ENCODE measurements at places on chromosomes 3 and 15. TPM values are rescaled to one million over a fixed set of nuclear protein-coding genes. Genes with fewer than 3 reads are reported as not detected.

DNA sequence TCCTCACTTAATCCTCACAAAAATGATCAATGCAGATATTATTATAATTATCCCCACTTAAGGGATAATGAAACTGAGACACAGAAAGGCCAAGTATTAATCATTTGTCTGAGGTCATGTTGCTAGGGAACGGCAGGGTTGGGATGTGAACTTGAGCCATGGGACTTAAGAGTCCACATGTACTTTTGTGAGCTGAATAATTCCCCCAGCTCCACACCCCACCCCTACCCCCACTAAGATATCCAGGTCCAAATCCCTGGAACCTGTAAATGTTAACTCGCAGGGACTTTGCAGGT, 290.5 kb upstream of the GADL1 start:
- no peak overlapping the region for H3K4me3 ChIP-seq
- no peak overlapping the region for H3K27ac ChIP-seq

GRCh38 chr3:123559040-123559861, 25.6 kb downstream of the HACD2 start:
- H3K36me3 ChIP-seq: peaks cover 8% of the 10 kb centered on the region
- peak; percentile 37 for DNase-seq
- H3K27ac ChIP-seq: no peak overlapping the region
- H3K4me3 ChIP-seq: no peak overlapping the region
- H3K27me3 ChIP-seq: no peaks in the 10 kb centered on the region

DNA sequence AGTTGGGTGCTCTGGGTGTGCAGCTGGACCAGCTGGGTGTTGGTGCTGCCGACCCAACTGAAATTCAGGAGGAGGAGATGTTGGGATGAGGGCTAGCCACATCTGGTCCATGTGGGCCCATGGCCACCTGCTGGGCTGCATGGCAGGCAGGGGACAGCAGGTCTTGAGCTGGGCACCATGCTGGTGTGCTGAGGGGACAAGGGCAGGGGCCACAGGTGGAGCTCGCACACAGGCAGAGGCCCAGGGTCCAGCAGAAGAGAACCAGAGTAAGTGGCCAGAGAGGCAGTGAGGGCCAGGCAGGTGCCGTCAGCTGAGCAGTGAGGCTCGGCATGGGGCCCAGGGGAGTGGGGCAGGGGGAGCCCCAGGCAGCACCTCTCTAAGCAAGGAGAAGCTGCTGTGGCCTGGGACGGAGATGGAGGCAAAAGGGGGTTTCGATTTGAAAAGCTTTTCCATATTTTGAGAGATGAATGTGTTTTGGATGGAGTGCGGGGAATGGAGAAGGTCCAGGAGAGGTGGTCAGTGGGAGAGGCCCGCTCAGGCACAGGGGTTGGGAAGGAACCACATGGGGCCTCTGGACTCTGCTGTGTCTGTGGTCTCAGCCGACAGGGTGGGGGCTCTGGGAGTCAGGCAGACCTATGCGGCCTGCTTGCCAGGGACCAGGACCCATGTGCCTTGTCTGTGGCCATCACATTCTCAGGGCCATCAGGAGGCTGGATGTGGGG, 30.5 kb upstream of the PLXNA1 start:
- peaks cover 4% of the 10 kb centered on the region for H3K4me1 ChIP-seq
- DNase-seq: no peak
- H3K4me3 ChIP-seq: no peak overlapping the region
- no peaks in the 10 kb centered on the region for H3K36me3 ChIP-seq

DNA sequence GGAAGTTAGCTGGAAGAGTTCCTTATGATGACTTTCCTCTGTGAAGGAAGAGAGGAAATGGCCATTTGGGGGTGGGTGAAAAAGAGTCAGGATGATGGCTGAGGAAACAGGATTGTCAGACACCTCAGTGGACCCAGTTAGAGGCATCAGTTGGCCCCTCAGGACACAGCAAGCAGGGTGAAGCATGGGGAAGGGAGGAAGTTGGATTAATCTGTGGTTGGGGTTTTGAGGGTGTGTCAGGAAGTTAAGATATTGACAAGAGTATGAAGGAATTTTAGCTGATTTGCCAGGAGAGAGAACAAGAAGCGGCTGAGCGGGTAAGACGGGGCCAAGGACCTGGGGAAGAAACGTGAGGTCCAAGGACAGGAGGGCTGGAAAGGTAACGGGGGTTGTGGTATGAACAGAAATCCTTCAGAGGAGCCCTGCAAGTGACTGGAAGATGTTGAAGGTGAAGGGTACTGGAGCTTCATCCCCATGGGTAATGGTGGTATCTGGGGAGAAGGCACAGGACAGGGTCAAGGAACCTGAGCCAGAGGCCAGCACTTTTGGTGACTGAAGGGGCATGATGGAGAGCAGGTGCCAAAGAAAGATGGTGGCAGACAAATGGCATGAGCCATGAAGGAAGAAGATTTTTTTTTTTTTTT, 2.7 kb downstream of the UQCC5 start:
- no peak for DNase-seq
- H3K36me3 ChIP-seq: peaks cover 37% of the 10 kb centered on the region
- H3K4me1 ChIP-seq: peaks cover 50% of the 10 kb centered on the region
- H3K27ac ChIP-seq: peak overlapping the region; percentile 66

The IL17RD gene
- total RNA-seq: not detected

DNA sequence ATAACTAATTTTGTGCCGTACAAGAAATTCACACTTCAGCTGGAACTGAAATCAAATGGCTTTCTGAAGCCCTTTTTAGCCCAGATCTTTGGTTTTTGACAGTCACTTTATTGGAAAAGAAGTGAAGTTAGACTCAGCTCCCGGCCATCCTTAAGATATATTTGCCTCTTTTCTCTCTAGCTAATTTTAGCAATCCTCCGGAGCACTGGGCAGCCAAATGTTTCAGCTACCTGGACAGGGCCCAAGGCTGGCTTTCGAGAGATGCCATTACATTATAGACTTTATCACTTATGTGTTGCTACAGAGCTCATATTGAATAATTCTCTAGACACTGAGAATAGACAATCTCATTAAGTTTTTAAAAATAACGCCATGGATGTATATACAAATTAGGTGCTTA, 28.5 kb upstream of the RPL39L start:
- peaks cover 8% of the 10 kb centered on the region for H3K4me1 ChIP-seq
- no peak for DNase-seq
- H3K27me3 ChIP-seq: peaks cover 27% of the 10 kb centered on the region

GRCh38 chr3:124509884-124510283, 220.4 kb upstream of the UMPS start:
- no peak overlapping the region for H3K27ac ChIP-seq
- H3K36me3 ChIP-seq: no peaks in the 10 kb centered on the region
- H3K4me1 ChIP-seq: no peaks in the 10 kb centered on the region
- peaks cover 36% of the 10 kb centered on the region for H3K27me3 ChIP-seq

DNA sequence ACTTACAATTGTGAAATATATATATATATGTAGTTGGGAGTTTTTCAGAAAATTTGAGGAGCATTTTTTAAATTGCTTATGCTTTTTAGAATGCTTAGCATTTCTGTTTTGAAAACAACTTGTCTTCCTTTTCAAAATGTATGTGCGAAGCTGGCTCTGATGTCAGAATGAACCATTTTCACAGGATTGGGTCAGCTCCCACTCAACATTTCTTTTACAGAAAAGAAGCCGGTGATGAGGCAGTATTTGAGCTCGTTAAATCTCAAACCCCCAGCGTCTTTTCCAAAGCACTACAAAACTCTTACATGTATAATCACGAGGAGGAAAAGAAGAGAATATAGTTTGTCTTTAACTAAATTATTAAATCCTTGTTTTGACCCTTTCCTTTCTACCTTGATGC, 225.4 kb downstream of the MEIS2 start:
- no peak overlapping the region for H3K27ac ChIP-seq
- peaks cover 37% of the 10 kb centered on the region for H3K27me3 ChIP-seq

All from activated CD8-positive, alpha-beta T cell treated with anti-CD3 and anti-CD28 coated beads, Interleukin-2, amount 10 ng/mL, durations not matched to agents 7 days and 5 days (primary cell).